ENCODE measurements at places on chromosomes 12 and 14.

DNA sequence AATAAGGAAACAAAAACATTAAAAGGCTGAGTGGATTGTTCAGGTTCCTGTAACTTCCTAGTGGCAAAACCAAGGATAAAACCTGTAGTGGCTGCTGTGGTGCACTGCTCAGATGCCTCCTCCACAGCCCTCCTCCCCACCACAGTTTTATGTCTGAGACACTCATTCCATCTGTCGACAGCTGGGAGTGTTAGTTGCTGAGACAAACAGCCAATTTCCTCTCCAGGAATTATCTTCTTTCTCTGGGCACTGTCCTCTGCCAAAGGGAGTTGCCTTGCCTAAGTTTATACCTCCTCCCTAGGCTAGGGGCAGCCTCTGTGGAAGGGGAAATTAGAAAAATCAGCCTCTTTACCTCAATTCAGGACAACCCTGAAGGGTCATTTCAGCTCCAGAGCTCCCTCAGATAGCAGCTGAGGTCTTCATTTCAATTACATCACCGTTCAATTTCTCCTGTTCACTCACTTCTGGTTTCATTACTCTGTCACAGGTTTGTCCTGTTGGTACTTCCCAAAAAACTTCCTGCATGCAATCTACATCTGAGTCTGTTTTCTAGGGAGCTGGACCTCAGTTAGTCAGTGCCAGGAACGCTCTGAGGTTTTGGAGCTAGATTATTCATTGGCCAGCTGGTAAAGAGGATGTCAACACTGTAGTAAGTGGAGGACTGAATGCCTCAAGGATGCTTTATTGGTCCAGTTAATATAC, 74.9 kb upstream of the ATP2B1 start:
- DNase-seq: peak; percentile 37

- peak; percentile 78 for DNase-seq
Measured at GRCh38 chr12:45543887-45544286, 185.6 kb upstream of the ARID2 start.

DNA sequence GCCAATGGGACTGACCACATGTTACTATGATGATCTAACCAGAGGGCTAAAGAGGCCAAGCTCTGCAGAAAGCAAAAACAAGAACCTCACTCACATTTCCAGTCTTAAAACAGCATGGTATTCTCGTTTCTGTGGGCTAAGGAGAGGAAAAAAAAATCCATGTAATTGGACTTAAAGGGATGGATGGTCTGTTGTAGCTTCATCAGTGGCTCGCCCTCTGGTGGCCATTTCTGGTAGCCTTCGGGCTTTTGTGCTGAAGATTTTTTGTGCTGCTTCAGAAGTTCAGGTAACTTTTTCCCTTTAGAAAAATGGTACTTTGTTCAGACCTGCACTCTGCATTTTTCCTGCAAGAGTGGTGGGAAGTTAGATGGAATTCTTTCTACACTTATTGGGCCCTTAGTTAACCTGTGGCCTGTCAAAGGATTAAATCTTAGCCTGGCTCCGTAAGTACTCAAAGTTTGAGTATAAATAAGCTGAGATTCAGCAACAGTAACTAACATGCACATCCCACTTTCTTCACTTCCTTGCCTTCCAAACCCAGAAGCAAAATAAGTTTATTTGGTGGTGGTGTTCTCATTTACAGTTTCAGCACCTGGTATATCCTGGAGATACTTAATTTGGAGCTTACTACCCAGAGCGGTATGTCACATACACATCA, 22.3 kb downstream of the DCAF4 start:
- peak; percentile 67 for DNase-seq

DNA sequence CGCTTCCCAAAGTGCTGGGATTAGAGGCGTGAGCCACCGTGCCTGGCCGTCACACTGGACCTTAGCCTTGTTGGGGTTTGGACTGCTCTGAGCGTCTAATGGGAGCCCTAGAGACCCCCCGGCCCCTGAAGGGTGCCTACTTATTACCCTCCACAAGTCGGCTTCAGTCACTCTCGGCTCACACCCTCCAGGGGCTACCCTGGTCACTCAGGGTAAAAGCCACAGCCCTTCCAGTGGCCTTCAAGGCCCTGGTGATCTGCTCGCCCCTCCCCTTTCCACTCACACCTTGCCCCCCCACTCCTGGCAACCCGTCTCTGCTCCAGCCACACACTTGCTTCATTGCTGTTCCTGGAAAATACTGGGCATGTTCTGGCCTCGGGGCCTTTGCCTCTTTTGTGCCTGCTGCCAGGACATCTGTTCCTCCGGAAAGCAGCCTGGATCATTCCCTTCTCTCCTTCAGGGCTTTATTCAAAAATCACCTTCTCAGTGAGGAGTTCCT, 3.6 kb upstream of the MORN3 start:
- DNase-seq: no peak

- DNase-seq: no peak
Measured at GRCh38 chr12:71702590-71702989, 16.7 kb downstream of the TMEM19 start.

DNA sequence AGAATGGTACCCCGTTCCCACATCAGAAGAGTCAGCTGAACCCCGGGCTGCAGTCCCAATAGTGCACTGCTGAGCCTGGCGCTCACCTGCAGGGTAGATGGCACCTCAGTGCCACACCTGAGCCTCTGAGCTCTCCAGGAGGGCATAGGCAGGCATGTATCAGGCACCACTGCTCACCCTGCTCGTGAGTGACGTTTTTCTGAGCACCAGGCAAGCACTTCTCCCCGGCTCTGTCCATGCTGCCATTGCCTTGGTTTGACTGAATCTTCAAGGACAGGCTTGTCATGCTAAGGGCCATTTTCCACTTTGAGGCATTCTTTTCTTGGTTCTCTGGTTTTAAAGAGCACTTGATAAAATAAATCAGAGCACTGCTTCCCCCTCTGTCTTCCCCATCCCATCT, 161.6 kb upstream of the PRMT8 start:
- no peak for DNase-seq

DNA sequence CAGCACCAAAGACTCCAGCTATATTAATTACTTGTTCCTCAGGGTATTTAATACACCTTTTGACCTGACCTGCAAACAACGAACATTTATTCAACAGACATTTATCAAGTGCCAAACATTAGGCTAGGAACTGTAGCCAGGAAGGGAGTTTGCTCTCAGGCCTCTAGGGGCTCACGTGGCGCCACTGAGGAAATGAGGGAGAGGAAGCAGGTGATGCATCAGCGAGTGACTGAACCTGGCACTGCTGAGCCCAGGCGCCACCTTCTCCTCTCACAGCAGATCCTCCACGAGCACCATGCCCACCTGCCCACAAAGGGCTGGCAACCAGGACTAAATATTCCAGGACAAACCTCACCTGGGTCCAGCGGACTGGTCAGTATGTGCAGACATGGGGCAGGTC, 50.2 kb downstream of the SETD3 start:
- DNase-seq: no peak

GRCh38 chr12:32906399-32907165, 10.0 kb upstream of the PKP2 start:
- DNase-seq: no peak

DNA sequence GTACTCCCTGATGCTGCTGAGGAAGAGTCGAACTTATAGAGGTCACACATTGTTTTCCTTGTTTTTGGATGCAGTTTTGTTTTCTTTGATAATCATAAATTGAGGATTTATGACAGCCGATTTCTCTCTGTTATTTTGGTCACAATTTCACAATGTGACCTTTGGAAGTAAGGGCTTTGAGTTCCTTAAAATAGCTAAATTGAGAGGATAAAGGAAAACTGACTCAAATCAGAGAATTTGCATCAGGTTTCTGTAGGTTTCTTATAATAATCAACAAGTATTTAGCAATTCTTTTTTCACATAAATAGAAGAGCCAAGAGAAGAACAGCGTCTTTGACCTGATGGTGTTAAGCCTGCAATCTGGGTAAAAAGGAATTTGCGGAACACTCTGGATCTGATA, 66.1 kb downstream of the ETV6 start:
- DNase-seq: no peak

Measured in fibroblast of skin of scalp (primary cell).